ENCODE measurements at places on chromosomes 1 and 21.

DNA sequence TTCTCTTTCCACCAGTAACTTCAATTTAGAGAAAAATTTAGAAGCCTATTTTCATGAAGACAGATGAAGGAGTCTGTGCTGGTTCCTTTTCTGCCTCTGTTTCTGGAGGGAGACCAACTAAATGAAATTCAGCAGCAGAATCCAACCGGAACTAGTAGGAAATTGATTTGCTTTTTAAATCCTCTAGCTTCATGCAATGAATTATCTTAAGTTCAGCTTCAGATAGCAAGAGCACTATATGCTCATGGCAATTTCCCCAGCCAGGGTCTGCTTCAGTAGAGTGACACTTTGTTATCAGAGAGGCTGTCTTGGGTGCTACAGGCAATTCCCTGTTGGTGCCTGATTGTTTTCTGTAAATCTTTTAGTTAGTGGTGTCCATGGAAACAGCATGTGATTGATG, 189.7 kb downstream of the SLC35F3 start:
- DNase-seq = no peak

DNA sequence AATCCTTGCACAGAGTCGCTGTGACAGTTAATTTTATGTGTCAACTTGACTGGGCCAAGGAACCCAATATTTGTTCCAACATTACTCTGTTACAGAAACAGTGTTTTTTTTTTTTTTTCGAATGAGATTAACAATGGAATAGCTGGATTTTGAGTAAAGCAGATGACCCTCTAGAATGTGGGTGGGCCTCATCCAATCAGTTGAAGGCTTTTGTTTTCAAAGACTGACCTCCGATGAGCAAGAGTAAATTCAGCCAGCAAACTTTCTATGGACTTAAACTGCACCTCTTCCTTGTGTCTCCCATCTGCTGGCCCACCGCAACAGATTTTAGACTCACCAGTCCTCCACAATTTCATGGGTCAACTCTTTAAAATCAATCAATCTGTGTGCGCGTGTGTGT, 17.0 kb downstream of the CRYZ start:
- DNase-seq = no peak

DNA sequence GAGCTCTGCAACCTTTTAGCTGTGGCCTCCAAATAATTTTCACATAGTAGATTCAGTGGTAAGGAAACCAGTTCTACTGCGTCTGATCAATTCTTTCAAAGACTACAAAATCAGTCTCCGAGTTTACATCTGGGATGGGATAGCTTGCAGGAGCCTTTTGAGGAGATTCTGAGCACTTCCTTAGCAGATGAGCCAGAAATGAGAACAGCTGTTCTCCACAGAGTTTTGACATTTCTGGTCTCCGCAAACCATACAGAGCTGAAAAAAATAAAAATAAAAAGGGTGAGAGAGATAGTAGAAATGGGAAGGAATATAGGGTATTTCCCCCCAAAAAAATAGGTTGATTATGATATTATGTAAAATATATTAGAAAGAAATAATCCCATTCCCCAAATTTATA, 119.3 kb downstream of the LYPLAL1 start:
- no peak for DNase-seq

GRCh38 chr1:145702052-145702451, 5.1 kb downstream of the PDZK1 start:
- DNase-seq = no peak
